ENCODE measurements at places on chromosomes 1 and 21. TPM values are rescaled to one million over a fixed set of nuclear protein-coding genes. Genes with fewer than 3 reads are reported as not detected.

DNA sequence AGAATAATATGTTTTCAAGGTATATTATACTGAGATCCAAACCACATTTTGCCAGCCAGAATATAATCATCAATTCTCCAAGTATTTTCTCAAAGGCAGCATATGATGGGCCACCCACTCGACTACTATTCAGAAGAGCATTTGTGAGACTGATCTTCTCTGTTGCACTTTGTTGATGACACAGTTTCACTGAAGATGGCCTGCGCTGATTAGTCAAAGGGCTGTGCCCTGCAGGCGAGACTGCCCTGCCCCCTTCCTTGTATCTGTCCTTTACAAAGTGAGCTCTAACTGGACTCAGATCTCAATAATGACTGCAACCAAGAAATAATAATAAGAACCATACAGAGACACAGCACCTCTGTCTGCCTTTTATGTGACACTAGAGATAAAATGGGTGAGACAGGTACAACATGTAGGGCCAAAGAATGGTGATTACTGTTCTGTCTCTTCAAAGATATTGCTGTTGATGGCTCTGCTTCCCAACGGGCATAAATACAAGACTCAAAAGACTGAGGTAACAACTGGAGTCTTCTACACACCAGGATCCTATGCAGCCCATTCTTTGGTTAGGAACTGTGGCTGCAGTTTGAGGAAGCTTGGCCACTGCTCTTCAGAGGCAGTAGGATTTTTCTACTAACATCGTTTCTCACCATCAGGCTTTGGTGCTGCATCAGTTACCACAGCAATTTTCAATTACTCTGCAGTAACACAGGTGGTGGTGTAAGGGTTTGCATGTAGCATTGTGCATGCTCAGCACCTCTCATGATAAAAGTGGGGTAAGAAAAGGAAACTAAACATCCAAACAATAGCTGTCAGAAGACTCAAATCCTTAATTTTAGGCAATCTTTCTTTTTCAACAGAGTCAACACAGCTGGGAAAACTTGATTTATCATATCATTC is 481.1 kb downstream of the PTBP2 start:
- peak; percentile 46 for DNase-seq

Gene DMBX1
- not detected for total RNA-seq

DNA sequence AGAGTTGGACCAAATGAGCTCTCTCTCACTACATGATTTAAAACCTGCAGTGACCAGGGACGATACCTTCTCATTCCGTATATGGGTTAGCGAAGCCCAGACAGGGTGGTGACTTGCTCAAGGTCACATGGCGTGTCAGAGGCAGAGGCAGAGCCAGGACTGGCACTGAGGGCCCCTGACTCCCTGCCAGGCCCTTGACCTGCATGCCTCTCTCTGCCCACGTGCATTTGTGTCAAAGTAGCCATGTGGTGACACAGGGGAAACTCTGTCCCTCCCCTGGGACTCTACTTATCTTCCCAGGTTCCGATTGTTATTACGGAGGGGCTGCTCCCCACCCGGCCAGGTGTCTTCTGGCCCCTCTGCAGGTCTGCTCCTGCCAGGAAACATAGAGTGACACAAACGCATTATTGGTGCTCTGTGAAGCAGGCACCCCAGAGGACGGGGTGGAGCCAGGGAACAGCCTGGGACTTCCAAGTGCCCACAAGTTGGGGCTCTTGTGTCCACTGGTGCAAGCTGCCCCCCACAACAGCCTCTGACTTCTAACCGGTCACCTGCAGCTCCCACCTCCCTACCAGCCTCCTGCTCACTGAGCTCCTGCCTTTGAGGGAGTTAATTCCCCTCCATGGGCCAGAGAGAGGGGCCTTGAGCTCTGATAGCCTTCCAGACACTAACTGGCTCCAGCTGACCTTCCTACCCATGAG is 7.3 kb upstream of the TINAGL1 start:
- DNase-seq: no peak

Gene ZBED6
- total RNA-seq: 26.4 TPM

Gene TTC4
- 23.5 TPM for total RNA-seq

Gene AXDND1
- 0.82 TPM for total RNA-seq
